Activated T-cell treated with anti-CD3 and anti-CD28 coated beads, Interleukin-2, amount 50 U/mL, for 4 hours (primary cell): ENCODE measurements at places on chromosomes 3 and 15. TPM values are rescaled to one million over a fixed set of nuclear protein-coding genes. Genes with fewer than 3 reads are reported as not detected.

The RBPMS2 gene
- 0.22 TPM for total RNA-seq

The LTK gene
- 0.23 TPM for total RNA-seq

The POPDC2 gene
- 0.84 TPM for total RNA-seq

The ACOX2 gene
- not detected for total RNA-seq

The SAXO2 gene
- total RNA-seq = 0.41 TPM

The PLIN1 gene
- 0.13 TPM for total RNA-seq

The TGM5 gene
- total RNA-seq = not detected

The SLC28A1 gene
- not detected for total RNA-seq

DNA sequence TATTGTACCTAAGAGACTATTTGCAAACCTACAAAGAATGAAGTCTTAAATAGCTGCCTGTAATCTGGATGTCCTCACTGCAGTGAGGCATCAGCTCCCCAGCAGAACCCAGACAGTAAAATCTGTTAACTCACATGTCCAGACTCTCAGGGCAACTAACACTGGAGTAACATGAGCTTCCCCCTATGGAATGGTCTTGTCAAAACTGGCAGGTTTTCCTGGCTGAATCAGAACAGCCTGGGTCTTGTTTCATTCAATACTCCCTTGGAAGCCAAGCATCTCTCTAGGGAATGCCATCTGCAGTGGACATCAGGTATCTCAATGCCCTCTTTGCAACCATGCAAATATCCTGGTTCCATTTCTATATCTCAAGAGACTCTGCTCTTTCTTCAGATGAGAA, 24.4 kb downstream of the PTPN9 start:
- no peak for DNase-seq

DNA sequence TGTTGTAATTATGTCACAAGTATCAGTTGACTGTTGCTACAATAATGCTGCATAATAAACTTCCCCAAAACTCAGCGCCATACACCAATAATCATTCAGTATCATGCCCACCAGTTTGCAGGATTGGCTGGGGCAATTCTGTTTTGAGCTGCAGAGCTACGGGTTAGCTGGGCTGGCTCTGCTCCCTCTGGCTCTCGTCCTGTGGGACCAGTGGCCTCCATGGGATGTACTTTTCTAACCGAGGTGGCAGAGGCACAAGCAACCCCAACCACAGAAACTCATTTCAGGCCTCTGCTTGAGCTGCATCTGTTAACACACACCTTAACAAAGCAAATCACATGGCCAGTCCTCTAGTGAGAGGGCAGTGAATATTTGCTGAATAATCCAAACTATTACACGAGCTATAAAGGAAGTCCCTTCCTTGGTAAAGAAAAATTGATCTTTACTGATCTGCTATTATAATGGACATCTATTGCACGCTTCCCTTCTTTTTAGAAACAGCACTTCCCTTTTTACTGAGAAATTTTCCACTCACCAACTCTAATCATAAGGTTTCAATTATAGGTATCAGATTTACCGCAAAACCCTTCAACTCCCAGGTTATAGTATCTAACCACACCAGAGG, 10.9 kb upstream of the BCL2A1 start:
- no peak for DNase-seq

- DNase-seq = no peak
Measured at GRCh38 chr3:58287354-58287753, 18.7 kb upstream of the RPP14 start.

- no peak for DNase-seq
Measured at GRCh38 chr15:34501131-34501530, 63.5 kb upstream of the GOLGA8A start.

DNA sequence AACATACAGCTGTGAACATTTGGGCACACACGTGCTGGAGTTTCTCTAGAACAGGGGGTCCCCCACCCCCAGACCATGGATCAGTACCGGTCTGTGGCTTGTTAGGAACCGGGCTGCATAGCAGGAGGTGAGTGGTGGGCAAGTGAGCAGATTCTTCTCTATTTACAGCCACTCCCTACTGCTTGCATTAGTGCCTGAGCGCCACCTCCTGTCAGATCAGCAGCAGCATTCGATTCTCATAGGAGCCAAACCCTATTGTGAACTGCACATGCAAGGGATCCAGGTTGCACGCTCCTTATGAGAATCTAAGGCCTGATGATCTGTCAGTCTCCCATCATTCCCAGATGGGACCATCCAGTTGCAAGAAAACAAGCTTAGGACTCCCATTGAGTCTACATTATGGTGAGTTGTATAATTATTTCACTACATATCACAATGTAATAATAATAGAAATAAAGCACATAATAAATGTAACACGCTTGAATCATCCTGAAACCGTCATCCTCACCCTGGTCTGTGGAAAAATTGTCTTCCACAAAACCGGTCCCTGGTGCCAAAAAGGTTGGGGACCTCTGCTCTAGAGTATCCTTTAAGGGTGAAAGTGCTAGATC, 25.8 kb downstream of the CHRM5 start:
- DNase-seq = no peak

DNA sequence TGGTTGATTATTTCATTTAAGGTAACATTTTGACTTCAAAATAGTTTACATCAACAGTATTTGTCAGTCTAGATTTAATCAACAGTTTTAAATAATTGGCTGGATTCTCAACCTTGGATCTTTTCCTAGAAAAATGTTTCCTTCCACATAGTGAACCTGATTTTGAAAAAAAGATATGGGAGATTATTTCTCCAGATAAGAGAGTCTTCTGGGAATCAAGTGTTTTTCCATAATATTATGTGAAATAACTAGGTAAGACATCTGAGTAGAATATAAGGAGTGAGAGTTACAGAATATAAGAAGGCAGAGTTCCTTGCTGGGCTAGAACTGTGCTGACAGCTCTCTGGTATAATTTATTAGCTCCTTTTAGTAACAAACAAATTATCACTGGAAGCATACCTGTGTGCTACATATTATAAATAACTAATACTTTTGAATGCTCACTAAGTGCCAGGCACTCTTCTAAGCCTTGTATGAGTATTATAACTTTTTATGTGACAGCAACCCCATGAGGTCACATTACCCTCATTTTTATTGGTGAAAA, 18.8 kb upstream of the TNFSF10 start:
- DNase-seq = no peak

DNA sequence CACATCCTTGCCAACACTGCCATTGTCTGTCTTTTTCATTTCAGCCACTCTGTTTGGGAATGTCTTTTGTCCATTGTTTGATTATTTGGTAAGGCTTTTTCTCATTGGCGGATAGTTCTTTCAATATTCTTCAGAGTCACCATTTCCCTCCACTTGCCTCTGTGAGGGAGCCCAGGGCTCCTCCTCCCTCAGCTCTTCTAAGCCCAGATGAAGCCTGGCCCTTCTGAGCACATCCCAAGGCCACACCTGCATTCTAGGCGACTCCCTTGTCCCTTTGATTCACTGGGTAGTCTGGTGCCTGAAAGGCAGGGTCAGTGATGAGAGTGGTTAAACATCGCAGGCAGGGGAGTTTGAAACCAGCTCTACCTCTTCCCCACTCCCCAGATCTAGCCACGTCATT, 12.4 kb upstream of the LTF start:
- DNase-seq = no peak

DNA sequence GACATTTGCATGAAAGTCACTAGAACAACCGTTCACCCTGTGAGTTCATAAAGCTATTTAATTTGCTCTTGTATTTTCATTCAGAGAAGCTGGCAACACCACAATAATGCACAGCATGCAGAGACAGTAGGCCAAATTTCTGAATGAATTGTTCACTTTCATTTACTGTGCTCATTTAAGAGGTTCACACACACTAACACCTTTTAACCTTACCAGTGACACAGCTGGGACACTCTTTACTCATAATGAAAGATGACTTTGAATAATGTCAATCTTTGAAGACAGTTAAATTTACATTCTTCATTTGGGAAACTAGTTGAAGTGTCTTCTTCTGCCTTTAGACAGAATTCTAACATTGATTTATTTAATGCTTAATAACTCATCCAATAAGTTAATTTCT, 95.7 kb downstream of the ROBO1 start:
- DNase-seq = no peak

GRCh38 chr3:187709155-187709554, 6.8 kb upstream of the RTP2 start:
- DNase-seq = no peak

- DNase-seq = no peak
Measured at GRCh38 chr15:44726136-44726535, 10.2 kb upstream of the TRIM69 start.

DNA sequence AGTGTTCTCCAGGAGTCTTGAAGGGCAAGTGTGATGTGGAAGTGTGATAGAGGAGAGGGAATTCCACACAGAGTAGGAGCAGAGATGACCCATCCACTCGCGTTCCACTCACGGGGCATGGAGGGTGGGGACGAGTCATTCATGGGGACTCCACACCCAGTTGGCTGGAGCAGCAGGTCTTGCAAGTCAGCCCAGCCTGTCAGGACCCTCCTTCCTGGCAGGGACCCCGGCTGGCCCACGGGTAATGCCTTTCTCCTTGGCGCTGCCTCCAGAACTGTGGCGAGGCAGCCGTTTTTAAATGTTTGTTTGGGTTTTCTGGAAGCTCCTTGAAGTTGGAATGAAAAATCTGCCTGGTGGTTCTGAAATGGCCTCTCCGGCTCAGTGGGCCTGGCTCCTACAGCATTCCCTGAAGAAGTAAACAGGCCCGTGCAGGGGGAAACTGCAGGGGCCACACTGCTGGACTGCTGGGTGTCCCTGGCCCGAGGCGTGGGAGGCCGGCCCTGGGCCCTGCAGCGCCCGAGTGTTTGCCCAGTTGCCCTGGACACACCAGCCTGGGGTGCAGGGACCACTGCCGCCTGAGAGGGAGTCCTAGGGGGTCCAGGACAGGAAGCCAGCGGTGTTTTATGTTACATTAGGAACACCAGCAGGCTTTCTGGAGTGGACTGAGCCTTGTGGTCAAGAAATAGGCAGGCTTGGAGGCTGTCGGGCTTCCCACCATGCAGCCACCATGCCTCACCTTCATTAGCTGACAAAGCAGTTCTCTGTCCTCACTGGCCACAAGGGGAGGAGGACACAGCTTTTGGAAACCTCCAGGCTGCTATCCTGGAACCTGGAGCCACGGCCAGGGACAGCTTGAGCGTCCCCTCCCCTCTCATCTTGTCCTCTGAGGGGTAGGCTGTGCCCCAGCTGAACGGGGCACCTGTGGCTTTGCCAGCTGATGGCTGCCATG, 61.3 kb downstream of the CEMIP start:
- no peak for DNase-seq

- no peak for DNase-seq
Measured at GRCh38 chr3:112627419-112627818, 13.5 kb downstream of the CCDC80 start.

- DNase-seq = no peak
Measured at GRCh38 chr15:79047676-79048439, 42.7 kb downstream of the RASGRF1 start.

GRCh38 chr3:142495103-142495502, 47.3 kb upstream of the XRN1 start:
- DNase-seq = no peak
